ENCODE measurements at places on chromosomes 3 and 15.

DNA sequence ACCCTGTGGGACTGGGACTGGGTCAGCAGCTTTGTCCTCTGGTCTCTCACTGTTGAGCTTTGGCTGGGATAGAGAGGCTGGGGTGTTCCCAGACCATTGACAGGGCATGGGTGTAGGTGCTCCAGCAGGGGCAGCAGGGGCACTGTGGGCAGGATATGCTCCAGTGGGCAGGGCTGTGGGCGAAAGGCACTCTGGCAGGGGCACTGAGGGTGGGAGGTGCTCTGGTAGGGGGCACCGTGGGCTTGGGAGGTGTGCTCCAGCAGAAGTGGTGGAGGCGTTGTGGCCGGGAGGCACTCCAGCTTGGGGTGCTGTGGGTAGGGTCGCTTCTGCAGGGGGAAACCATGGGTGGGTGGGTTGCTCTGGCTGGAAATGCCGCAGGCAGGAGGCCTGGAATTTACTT lies 62.1 kb downstream of the LRRC49 start:
- no peak for DNase-seq

DNA sequence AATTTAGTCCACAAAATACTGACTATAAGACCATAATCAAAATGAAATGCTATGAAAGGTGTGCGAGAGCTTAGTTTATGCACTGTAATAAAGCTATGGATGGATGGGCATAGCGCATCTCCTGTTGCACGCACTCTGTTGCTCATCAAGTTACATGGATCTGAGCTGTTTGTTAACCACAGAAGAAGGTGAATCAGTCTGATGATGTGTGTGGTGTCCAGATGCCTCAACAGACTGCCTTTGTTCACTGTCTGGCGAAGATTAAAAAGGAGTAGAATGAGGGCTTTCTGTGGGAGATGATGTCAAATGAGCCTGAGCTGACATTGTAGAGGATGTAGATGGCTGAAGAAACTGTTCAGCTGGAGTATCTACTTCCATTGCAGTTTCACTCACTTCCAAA lies 36.1 kb downstream of the NSMCE3 start:
- DNase-seq, result no peak

DNA sequence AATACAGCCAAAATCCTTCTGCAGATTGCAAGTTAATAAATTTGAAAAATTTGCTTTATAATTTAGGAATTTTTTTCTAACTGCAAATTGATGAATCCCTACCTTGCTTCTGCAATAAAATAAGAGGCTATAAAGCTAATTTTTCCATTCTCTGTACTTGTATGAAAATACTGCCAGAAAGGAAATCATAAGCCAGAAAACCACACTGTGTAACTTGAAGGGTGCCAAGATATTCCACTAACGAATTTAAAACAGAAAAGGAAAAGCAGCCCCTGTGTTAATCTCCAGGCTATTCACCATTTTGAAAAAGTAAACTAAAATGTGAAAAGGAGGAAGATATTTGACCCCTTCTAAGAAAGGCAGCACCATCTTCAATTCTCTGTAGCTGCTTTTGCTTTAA lies 557.9 kb upstream of the ZNF385D start:
- no peak for DNase-seq

DNA sequence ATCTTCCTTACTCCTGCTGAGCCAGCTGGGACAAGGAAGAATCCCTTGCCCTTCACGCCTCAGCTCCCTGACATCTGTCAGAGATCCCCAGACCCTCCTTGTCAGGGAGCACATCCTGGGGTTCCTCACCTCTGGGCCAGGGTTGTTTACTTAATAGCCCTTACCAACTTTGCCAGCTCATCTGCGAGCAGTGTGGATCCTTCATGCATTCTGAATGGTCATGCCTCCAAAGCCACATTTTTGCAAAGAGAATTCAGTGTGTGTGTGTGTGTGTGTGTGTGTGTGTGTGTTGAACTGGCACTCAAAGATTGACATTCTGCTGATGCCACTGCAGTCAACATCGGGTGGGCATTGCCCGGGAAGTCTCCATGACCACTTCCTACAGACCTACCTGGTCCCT lies 112.6 kb downstream of the SLC49A4 start:
- no peak for DNase-seq

GRCh38 chr3:32531010-32531647 lies 28.5 kb upstream of the CMTM6 start:
- no peak for DNase-seq

DNA sequence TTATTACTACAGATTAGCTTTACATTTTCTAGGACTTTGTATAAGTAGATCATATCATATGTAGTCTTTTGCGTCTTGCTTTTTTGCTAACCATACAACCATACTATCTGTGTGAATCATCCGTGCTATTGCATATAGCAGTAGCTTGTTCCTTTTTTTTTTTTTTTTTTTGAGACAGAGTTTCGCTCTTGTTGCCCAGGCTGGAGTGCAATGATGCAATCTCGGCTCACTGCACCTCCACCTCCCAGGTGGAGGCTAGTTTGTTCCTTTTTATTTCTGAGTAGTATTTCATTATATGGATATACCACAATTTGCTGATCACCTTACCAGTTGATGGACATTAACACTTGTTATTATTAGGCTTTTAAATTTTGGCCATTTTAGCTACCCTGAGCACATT lies 54.5 kb upstream of the TBL1XR1 start:
- DNase-seq, result peak; percentile 32
